ENCODE measurements at places on chromosomes 3 and 15.

- no peak for DNase-seq
Observed at GRCh38 chr15:89335298-89336041, 846 bp upstream of the POLG start.

DNA sequence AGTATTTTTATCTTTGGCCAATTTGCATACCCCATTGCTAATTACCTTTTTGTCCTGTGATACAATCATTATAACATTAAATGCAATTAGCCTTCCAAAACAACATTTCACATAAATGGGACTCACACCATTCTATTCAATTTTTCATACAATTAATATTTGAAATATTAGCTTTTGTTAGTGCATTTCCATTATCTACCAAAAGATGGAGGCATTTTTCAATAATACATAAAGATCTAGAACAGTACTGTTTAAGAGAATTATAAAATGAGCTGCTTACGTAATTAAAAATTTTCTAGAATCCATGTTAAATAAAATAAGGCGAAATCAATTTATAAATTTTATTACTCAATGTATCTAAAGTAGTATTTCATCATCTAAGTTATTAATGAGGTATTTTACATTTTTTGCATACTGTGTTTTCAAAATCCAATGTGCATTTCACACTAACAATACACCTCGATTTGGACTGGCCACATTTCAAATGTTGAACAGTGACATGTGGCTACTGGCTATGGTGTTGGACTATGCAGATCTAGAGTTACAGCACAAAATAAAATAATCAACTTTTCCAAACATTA lies 74.3 kb downstream of the TJP1 start:
- DNase-seq, result no peak

DNA sequence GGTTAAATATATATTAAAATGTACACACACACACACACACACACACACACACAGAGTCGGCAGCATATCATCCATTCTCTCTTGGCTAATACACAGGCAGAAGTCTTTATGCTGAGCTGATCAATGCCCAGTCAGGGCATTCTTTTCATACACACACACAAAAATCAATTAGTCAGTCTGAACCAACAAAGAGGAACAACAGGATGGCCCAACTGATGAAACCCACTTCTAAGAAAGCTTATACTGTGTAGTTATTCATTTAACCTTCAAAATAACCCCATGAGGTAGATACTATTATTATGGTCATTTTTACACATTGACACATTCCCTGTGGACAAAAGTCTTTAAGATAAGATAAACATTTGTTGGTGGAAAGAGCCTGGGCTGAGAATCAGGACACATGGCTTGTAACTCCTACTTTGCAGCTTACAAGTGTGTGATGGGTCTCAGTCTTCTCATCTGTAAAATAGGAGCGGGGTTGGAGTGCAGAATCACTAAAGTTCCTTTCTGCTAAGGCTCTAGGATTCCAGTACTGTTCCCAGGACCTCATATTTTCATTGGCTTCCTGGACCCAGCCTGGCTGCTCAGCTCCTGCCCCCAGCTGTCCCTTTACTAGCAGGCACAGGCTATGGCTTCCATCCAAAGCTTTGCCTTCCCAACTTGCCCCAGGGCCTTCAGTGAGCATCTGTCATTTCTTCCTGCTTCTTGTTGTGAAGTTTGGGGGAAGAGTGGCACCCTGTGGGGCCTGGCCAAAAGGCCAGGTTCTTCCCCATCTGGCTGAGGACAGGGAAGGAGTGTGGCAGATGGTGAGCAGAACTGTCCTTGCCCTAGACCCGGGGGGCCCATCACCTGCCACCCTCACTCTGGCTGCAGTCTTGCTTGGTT lies 27.2 kb upstream of the GLCE start:
- DNase-seq, result no peak

GRCh38 chr15:49649987-49650386 lies 29.1 kb downstream of the DTWD1 start:
- no peak for DNase-seq

GRCh38 chr3:13543253-13543652 lies 5.7 kb upstream of the FBLN2 start:
- no peak for DNase-seq

DNA sequence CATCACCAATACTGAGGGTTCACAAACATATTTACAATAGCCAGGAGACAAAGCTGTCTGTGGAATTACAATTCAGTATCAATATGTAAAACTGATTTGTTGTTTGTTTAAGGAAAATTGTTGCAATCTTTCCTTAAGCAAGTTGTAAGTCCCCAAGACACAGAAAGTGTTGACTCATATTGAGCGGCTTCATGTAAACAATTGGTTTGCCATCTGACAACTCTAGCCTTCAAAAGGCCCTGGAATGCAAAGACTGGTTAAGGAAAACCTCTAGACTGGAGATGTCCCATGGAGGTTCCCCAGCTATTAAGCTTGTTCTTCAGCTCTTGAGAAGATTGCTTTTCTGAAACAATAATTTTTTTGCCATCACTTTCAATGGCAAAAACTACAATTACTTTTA lies 283.7 kb upstream of the PROK2 start:
- DNase-seq, result no peak

DNA sequence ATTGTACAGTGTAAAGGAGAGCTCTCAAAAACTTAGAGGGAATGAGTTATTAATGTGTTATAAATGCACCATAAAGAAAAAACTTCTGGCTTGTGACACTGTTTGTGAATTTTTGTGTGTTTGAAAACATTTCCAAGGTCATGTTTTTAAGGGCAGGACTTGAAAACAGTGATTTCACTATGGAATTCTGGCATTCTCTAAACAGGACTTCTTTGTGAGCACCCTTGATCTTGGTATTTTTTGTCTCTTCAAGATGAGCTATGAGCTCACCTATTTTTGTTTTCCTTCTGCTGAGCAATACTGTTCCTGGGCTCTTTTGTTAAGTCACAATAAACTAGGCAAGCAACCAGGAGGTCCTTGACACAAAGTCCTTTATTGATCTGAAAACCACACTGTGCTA lies 284.4 kb downstream of the RBMS3 start:
- no peak for DNase-seq

GRCh38 chr3:113736548-113737089 lies 9.4 kb downstream of the NAA50 start:
- no peak for DNase-seq

DNA sequence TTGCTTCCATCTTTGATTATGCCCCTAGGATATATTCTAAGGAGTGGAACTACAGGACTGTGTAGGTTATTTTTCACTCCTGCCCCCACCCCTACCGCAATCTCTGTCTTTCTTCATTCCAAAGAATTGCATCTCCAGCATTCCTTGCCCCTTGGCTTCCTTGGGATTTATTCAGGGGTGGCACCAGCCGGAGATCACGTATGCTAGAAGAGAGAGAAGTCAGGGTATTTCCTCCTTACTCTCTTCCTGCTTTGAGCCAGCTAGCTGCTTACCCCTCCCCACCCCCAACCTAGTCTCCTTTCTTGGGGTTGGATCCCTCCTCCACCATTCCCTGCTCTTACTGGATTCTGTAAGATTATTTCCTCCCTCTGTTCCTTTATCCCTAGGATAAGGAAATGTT lies 35.0 kb upstream of the DENND4A start:
- no peak for DNase-seq

- no peak for DNase-seq
Observed at GRCh38 chr3:62225051-62225450, 148.3 kb downstream of the FEZF2 start.

DNA sequence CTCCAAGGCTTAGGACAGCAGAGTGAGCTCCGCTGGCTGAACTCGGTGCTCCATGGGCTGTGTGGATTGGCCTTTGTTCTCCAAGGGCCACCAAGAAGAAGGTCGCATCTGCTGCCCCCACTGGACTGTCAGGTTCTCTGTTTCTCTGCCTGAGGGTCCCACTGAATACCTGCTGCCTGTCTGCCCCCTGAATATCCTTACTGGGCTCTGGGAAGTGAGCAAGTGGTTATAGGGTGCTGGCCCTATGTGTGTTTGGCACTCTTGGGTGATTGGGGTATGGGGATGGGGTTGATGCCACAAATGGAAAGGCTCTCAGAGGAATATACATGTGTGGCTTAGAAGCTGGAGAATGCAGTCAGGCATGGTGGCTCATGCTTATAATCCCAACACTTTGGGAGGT lies 82.3 kb downstream of the THSD4 start:
- DNase-seq, result no peak

DNA sequence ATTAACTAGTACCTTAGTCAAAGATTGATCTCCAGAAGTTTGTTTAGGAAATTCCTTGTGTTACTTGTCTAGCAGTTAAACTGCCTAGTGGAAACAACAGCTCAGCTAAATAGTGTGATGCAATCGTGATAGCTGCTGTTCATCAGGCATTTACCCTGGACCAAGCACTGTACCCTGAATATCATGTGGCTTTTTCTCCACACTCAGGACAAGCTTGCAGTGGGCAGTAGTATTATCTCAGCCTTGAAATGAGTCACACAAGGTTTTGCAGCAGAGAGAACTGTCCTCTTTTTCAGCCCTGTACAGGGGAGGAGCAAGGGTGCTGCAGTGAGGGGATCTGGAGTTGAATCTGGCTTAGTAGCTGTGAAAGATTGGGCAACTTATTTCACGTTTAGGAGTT lies 208.4 kb downstream of the TP63 start:
- DNase-seq, result no peak

All from GOT3 (cell line).